Activated CD8-positive, alpha-beta memory T cell treated with anti-CD3 and anti-CD28 coated beads, Interleukin-2, amount 10 ng/mL, durations not matched to agents 7 days and 5 days (primary cell): ENCODE measurements at places on chromosomes 13 and 19. TPM values are rescaled to one million over a fixed set of nuclear protein-coding genes. Genes with fewer than 3 reads are reported as not detected.

AMER2 gene
- total RNA-seq = not detected

IZUMO2 gene
- not detected for total RNA-seq

DIAPH3 gene
- 24.9 TPM for total RNA-seq

ZNF66 gene
- 8.8 TPM for total RNA-seq

- no peak overlapping the region for H3K27ac ChIP-seq
- H3K4me1 ChIP-seq = no peaks in the 10 kb centered on the region
- H3K36me3 ChIP-seq = no peaks in the 10 kb centered on the region
- no peak for DNase-seq
- no peaks in the 10 kb centered on the region for H3K27me3 ChIP-seq
Observed at GRCh38 chr13:78228211-78228610, 309.6 kb upstream of the EDNRB start.

DNA sequence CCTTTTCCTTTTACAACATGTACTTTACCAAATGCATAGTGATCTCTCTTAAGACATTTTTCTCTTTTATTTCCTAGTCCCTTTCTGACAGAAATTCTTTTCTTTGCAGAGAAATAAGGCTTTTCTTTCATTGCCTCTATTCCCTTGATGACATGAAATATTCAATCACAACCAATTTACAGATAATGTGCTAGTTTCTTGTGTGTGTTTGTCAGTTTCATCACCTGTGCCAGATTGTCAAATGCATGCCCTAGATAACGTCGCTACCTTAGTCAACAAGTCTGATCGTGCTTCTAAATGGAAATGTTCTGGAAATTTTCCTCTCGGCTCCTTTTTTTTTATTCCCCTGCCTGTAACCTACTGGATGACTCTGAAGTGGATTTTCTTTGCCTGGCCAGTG lies 478.1 kb downstream of the KLF5 start:
- H3K36me3 ChIP-seq = no peaks in the 10 kb centered on the region
- no peaks in the 10 kb centered on the region for H3K4me1 ChIP-seq
- no peak overlapping the region for H3K27ac ChIP-seq
- H3K4me3 ChIP-seq = no peak overlapping the region
- peaks cover 2% of the 10 kb centered on the region for H3K27me3 ChIP-seq

GRCh38 chr13:22748866-22749577 lies 431.8 kb upstream of the SGCG start:
- no peak overlapping the region for H3K27ac ChIP-seq
- no peaks in the 10 kb centered on the region for H3K27me3 ChIP-seq
- no peak for DNase-seq
- H3K4me1 ChIP-seq = no peaks in the 10 kb centered on the region
- no peak overlapping the region for H3K4me3 ChIP-seq

- H3K27me3 ChIP-seq = no peaks in the 10 kb centered on the region
- H3K36me3 ChIP-seq = peaks cover 29% of the 10 kb centered on the region
- DNase-seq = no peak
- no peak overlapping the region for H3K4me3 ChIP-seq
Observed at GRCh38 chr13:43077461-43077860, 54.1 kb downstream of the DNAJC15 start.

DNA sequence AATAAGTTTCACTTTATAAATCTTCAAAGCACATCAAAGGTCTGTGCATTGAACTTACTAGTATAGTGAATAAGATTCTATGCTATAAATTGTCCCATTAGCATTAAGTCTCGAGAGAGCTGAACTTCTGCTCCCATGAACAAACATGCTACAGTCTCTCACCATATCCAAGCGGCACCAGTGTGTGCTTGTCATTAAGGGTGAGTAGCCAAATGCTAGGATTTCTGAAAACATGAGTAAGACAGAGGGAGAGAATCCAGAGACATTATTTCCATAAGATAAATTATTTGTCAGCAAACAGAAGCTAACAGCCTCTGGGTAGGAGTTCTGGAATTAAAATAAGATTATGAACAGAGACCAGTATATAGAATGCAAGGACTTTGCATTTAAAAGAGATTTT lies 2882.5 kb downstream of the PCDH9 start:
- no peaks in the 10 kb centered on the region for H3K4me1 ChIP-seq
- H3K27ac ChIP-seq = no peak overlapping the region
- no peaks in the 10 kb centered on the region for H3K36me3 ChIP-seq
- H3K27me3 ChIP-seq = no peaks in the 10 kb centered on the region
- no peak overlapping the region for H3K4me3 ChIP-seq
- no peak for DNase-seq

DNA sequence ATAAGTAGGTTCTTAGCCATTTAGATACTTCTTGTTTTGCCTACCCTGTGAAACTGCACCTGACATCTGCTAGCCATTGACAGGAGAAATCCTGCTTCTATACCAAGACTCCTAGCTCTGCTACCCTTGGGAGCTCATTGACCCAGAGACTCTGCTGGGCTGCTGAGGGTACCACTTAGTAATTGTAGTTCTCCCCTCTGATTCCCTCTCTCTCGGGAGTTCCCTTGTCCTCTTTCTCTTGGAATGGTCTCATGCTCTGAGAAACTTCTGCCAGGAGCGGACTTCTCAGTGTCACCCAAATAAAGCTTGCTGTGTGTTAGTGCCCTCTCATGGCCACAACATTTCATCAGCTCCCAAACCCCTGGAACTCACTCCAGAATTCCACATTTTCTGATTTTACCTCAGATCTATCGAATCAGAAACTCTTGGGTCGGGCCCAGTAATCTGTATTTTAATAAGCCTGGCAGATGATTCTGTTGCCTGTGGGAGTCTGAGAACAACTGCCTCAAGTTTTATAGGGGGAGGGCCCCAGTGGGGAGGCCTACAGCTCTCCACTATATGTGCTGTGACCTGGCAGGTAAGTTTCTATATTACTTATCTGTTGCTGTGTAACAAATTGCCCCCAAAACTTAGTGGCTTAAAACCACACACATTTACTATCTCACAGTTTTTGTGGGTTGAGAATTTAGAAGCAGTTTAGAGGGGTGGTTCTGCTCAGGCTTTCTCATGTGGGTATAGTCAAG lies 221.1 kb downstream of the TDRD3 start:
- no peaks in the 10 kb centered on the region for H3K36me3 ChIP-seq
- peaks cover 12% of the 10 kb centered on the region for H3K27me3 ChIP-seq
- no peak for DNase-seq
- no peak overlapping the region for H3K4me3 ChIP-seq

DNA sequence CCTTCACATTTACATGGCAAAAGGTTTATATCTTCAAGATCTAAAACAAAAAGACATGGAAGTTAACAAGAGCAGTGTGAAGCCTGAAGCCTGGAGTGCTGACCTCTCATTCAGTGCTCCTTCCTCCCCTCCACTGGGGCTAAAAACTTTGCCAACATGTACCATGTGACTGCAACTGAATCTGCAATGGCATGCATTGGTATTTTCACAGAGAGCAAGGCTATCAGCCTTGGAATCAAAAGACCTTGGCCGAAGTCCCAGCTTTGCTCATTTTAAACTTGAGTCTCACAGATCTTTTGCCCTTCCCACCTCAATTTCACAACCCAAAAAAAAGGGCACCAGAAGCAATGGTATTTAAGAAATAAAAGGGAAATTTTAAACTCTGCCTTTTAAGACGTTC lies 325.1 kb downstream of the DCT start:
- no peak overlapping the region for H3K27ac ChIP-seq
- H3K4me1 ChIP-seq = no peaks in the 10 kb centered on the region
- peaks cover 13% of the 10 kb centered on the region for H3K27me3 ChIP-seq
- no peaks in the 10 kb centered on the region for H3K36me3 ChIP-seq
- no peak for DNase-seq
- H3K4me3 ChIP-seq = no peak overlapping the region

GRCh38 chr13:98576200-98576945 lies 534 bp downstream of the STK24 start:
- H3K4me3 ChIP-seq = peak overlapping the region; percentile 91
- peak; percentile 75 for DNase-seq
- no peaks in the 10 kb centered on the region for H3K27me3 ChIP-seq
- peak overlapping the region; percentile 93 for H3K27ac ChIP-seq
- H3K4me1 ChIP-seq = peaks cover 48% of the 10 kb centered on the region
- peaks cover 18% of the 10 kb centered on the region for H3K36me3 ChIP-seq

GRCh38 chr13:110412132-110412914 lies 105.2 kb downstream of the COL4A2 start:
- peak; percentile 73 for DNase-seq
- H3K4me1 ChIP-seq = peaks cover 4% of the 10 kb centered on the region
- H3K36me3 ChIP-seq = no peaks in the 10 kb centered on the region
- peaks cover 40% of the 10 kb centered on the region for H3K27me3 ChIP-seq
- no peak overlapping the region for H3K27ac ChIP-seq
- no peak overlapping the region for H3K4me3 ChIP-seq

GRCh38 chr13:42377640-42378382 lies 105.9 kb downstream of the AKAP11 start:
- no peaks in the 10 kb centered on the region for H3K27me3 ChIP-seq
- peak; percentile 71 for DNase-seq

- no peak overlapping the region for H3K4me3 ChIP-seq
- H3K36me3 ChIP-seq = peaks cover 2% of the 10 kb centered on the region
- DNase-seq = no peak
Observed at GRCh38 chr19:45780448-45781213, 1.7 kb downstream of the DMPK start.

DNA sequence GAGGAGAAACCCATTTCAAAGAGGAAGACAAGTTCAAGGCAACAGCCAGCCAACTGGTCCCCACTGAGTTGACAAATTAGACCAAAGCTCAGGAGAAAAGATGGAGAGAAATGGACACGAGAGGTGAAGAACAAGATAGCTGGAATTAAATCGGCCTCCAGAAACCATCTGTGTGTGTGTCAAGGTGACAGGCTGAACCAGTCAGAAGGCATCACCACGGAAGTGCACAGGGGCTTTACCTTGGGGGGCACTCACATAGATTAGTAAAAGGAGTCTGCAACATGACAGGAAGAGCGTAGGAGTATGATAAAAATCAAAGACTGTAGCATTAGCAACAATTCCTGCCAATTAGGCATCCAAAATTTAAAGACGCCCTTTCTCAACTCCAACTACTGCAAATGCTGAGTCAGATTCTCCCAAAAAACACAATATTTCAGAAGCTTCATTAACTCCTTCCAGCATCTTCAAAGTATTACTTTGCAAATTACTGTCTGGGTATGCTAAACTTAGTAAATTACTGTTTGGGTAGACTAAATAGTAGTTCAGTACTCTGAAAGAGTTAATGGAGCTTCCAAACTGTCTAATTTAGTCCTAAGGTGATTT lies 66.2 kb downstream of the FOXO1 start:
- H3K4me3 ChIP-seq = peak overlapping the region; percentile 7
- H3K4me1 ChIP-seq = peaks cover 72% of the 10 kb centered on the region
- H3K27me3 ChIP-seq = no peaks in the 10 kb centered on the region
- peaks cover 9% of the 10 kb centered on the region for H3K36me3 ChIP-seq

DNA sequence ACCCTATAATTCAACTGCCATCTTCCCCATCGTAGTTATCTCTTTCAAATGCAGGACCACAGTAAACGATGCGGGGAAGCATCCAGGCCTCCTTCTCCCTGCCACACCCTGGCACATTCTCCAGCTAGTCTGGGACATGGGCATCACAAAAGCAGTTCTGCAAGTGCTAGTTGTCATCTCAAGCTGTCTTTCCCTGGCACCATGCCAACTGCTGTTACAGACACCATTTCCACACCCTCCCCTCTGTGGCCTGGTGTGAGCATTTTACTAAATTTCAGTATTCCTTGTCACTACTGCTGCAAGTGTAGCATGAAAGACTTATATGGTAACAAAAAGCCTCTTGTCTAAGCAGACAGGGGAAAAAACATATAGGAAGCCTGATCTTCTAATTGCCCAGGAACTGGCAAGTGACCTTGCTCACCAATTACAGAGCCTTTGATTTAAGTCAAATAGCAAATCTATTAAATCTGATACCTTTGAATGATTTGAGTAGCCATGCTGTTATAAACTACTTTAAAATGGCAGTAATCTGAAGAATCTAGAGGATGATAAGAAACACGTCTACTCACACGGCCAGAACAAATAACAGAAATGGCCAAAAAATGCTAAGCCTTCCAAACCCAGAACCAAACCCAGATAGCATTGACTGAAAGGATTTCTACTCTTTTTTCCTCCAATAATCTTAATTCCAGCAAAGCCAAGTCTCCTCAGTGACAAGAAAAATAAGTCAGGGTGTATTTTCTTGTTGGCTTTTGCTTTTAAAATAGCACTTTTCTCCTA lies 179.0 kb downstream of the NUFIP1 start:
- peaks cover 31% of the 10 kb centered on the region for H3K27me3 ChIP-seq
- no peak for DNase-seq
- no peak overlapping the region for H3K4me3 ChIP-seq
- no peak overlapping the region for H3K27ac ChIP-seq
- peaks cover 7% of the 10 kb centered on the region for H3K4me1 ChIP-seq
- H3K36me3 ChIP-seq = peaks cover 2% of the 10 kb centered on the region

GRCh38 chr13:100797921-100798320 lies 123.3 kb upstream of the TMTC4 start:
- H3K4me3 ChIP-seq = no peak overlapping the region
- no peaks in the 10 kb centered on the region for H3K36me3 ChIP-seq
- no peaks in the 10 kb centered on the region for H3K4me1 ChIP-seq
- DNase-seq = no peak
- H3K27ac ChIP-seq = no peak overlapping the region

- H3K4me1 ChIP-seq = no peaks in the 10 kb centered on the region
- H3K27ac ChIP-seq = no peak overlapping the region
- no peak for DNase-seq
- no peaks in the 10 kb centered on the region for H3K36me3 ChIP-seq
Observed at GRCh38 chr13:23506071-23506806, 64.0 kb upstream of the TNFRSF19 start.

DNA sequence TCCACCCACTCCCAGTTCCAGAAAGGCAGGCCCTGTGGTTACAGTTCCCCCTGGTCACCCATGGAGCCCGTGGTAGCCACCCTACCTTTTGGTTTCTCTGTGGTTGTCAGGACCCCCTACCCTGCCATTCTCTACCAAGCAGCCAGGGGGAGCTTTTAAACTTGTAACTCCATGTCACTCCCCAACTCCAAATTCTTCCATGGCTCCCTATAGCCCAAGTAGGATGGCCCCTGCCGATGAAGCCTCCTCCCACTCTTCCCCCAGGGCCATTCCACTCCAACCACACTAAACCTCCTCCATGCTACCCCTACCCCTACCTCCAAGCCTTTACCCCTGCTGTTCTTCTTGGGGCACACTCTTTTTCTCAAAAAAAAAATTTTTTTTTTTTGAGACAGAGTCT lies 2.2 kb downstream of the S1PR2 start:
- peaks cover 15% of the 10 kb centered on the region for H3K4me1 ChIP-seq
- DNase-seq = peak; percentile 62
- H3K27me3 ChIP-seq = no peaks in the 10 kb centered on the region
- peaks cover 2% of the 10 kb centered on the region for H3K36me3 ChIP-seq

DNA sequence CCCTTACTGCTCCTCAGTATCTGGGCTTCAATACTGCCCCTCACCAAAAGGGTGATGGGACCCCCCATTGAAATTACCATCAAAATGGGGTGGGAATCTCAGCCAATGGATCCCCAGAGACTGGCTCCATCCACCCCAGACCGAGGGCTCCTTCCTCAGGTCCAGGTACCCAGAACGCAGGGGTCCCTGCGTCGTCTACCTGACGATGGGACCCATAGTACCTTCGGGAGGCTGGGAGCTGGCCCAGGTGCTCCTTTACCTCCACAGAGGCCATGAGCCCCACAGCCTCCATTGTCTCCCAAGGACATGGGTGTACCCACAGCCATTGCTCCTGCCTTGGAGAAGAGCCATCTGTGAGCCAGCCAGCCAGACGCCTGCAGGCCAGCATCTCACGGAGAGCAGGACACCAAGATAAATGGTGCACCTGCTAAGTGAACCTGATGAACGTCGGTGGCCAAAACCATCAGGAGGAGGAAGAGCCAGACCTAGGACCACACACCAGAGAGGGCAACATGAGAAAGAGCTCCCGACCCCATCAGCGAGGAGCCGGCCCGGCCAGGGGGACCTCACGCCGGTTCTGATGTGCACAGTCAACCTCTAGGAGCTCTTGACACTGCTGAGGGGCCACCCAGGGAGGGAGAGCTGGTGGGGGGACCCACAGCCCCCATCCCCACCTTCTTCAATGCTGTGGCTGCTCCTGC lies 156.8 kb upstream of the SOX1 start:
- H3K27ac ChIP-seq = no peak overlapping the region
- no peak overlapping the region for H3K4me3 ChIP-seq
- no peaks in the 10 kb centered on the region for H3K27me3 ChIP-seq
- DNase-seq = peak; percentile 30
